ENCODE measurements at places on chromosomes 6 and 20. TPM values are rescaled to one million over a fixed set of nuclear protein-coding genes. Genes with fewer than 3 reads are reported as not detected.

The SERPINB1 gene
- total RNA-seq = 14.8 TPM

The NKX2-2 gene
- total RNA-seq = not detected

The EPPIN gene
- 0.23 TPM for total RNA-seq

The PRRT1 gene
- total RNA-seq = 1.6 TPM

The SNAP25 gene
- total RNA-seq = 0.41 TPM

The SCRT2 gene
- 0.14 TPM for total RNA-seq

DNA sequence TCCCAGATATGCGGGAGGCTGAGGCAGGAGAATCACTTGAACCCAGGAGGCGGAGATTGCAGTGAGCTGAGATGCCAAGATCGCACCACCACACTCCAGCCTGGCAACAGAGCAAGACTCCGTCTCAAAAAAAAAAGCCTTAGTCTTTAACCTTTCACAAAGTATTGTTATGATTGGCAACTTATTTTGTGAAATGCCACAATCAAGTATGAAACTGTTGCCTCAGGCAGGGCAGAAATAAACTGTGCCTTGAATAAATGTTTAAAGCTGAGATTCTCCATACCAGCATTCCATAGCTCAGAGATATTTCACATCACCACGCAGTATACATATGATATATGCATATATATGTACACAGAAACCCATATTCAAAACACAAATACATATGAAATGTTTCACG is 120.1 kb upstream of the CCDC28A start:
- DNase-seq = no peak

GRCh38 chr6:170207586-170208181 is 83.2 kb downstream of the DLL1 start:
- no peak for DNase-seq

DNA sequence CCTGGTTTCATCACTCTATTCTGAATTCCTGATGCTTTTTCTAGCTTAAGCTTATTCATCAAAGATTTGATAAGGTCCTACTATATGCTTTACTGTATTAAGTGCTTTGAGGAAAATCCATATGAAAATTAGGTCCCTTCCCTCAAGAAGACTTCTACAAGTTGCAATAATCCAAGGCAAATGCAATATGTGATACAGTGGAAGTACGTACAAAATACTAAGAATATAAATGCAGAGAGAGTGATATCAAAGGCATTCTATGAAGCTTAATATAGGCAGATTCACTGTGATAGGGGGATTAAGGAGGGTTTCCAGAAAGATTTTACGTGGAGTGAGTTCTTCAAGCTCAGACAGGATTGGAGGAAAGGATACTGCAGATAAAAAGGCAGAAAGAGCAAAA is 142.1 kb downstream of the C6orf118 start:
- no peak for DNase-seq

DNA sequence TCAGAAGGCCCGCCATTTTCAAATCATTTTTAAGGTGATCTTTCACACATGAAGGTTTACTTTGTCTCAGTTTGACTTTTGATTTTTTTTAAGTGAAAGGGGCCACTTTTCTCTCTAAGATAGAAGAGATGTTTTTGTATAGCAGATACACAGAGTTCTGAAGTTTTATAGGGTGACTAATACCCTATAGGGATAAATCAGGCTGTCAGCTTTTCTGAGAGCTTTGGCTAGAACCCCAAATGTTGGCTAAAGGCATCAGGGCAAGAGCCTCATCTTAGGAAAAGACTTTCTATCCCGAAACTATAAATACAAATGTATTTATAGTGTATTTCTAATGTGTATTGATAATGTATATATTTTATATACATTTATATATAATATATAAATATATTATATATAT is 181.4 kb downstream of the TBX18 start:
- no peak for DNase-seq

GRCh38 chr20:25274481-25274880 is 26.6 kb downstream of the PYGB start:
- no peak for DNase-seq

DNA sequence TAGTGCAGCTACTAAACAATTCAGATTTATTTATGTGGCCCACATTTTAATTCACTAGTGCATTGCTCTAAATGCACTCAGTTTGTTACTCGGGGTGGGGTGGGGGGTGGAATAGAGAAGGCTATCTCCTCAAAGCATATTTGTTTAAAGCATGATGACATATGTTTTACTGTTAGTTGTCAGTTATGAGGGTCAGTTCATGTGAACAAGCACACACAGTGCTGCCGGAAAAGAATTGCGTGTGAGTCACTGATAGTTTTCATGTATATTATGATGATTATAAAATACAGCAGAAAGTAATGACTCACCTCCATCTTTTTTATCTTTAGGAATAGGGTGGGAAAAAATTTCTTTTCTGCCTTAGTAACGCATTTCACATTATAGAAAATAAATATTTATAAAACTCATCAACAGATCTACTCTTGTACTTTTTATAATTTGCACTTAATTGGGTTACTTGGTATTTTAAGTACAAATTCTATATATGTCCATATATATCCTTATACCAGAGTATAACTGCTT is 42.2 kb upstream of the STXBP5 start:
- no peak for DNase-seq

DNA sequence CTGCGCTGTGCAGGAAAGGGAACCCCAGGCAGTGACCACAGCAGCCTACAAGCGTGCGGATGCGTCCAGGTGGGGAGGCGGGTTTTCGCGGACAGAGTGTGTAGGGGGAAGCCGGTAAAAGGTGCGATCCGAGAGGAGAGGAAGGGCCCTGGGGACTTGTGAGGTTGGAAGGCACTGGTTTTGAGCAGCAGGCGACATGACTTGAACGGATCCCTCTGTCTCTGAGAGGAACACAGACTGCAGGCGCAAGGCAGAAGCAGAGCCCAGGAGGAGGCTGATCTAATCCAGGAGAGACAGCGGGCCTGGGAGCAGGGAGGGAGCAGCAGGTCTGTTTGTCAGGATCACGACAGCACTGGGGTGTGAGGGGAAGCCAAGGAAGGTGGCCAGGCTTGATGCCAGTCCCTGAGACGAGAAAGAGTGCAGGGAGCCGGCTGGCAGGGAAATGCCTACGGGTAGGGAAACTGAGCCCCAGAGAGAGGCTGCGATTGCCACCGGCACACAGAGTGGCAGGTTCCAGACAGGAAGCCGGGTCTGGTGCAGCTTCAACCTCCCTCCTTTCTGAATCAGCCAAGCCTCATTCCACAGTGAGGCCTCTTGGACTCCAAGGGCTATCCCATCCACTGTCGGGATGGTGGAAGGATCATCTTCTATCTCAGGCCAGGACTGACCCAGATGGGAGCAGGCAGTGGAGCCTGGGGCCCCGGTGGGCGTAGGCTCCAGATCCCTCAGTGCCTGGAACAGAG is 57.1 kb downstream of the HNF4A start:
- no peak for DNase-seq

DNA sequence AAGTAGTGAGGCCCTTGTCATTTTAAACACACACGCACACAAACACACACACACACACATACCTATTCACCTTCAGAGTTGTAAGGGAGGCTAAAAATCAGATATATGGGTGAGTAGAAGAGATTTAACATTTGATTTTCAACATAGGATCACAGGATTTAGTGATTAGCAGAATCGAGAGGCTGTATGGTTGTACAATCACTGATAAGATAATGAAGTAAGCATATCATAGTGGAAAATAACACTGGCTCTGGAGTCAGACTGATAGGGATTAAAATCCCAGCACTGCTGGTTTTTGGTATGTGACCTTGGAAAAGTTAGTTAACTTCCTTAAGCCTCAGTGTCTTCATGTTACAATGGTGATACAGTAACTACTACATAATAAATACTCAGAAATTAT is 40.8 kb downstream of the RNF217 start:
- DNase-seq = no peak

- no peak for DNase-seq
These were observed 157.2 kb downstream of the ZDHHC14 start for GRCh38 chr6:157538168-157538567.

DNA sequence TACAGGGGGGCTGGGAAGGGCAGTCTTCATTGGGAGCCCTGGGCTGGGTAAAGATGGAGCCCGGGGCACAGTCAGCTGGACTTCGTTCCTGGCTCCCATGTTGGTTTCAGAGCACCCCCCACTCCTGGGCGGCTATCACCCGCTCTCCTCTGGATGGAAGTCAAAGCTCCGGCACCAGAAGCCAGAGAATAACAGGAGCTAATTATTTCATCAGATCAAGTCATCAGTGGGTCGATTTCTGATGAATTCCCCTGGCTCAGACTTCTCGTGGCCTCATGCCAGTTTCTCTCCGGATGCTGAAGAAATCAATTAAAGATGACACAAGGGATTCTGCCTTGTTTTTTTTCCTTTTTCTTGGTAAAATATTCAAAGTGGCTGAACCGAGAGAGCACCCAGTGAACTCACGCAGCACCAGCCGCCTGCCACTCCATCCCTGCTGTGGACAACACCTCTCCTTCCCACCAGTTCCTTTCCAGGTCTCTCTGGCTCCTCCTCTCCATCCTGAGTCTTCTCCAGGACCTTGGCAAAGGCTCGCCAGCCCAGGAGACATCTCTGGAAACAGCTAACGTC is 22.5 kb downstream of the SULF2 start:
- no peak for DNase-seq

DNA sequence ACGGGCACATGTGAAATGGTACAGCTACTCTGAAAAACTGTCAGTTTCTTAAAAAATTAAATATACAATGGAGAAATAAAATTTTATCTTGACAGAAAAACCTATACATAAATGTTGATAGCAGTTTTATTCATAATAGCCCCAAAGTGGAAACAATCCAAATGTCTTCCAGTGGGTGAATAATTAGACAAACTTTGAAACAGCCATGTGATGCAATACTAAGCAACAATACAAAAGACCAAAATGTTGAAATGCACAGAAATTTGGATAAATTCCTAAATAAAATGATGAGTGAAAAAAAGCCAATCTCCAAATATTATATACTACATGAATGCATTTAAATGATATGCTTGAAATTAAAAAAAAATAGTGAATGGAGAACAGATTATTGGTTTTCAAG is 523.1 kb downstream of the HTR1B start:
- no peak for DNase-seq

DNA sequence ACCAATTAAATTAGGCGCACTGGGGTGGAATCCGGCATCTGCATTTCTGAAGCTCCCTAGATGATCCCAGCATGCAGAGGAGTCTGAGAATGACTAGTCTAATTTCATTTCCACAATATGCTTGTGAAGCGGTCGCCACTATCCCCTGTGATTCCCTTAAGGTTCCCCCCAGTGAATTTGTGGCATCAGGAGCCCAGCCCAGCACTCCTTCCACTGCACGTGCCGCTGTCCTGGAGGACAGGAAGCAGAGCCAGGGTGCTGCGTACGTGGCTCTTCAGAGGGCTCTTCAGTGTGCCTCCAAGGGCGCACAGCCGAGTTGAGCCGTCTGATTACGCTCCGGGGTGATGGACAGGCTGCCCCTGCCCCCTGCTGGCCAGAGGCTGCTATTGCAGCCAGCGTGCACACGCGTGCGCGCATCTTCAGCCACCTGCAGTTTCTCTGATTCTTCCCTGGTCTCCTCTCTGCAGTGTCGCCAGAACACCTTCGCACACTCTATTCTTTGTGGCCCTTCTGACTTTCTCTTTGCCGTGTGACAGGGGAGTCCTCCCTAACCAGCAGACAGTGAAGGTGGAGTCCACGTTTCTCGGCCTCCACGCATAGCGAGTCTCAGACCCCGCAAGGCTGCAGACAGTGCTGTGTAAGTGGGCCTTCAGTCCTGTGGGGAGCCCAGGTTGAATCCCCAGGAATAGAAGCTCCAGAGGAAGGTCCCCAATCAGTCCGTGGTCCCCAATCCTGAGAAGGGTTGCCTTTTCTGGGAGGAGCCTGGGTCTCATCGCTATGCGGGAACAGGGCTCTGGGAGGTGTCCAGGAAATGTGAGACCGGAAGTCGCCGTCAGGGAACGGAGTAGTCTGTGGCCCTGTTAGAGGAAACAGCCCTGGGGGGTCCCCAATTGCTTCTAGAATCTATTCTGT is 16.5 kb upstream of the NCR2 start:
- DNase-seq = peak; percentile 85

- no peak for DNase-seq
These were observed 59.7 kb downstream of the GPX5 start for GRCh38 chr6:28585335-28585734.

- DNase-seq = no peak
These were observed 50.3 kb downstream of the ADTRP start for GRCh38 chr6:11727998-11728961.

DNA sequence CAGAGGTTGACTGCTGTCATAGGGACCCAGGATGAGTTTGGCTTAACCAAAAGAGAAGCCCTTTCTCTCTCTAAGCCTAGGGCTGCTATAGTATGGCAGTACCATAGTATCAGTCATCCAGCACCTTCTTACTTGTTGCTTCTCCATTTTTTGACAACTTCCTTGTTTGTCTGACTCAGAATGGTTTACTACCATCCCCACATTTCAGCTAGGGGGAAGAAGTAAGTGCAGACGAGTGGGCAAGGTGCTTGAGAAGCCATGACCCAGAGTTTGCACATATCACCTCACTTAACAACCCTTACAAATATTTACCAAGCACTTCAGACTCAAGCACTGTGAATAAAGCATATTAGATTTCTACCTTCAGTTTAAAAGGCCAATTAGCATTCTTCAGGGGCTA is 289.9 kb upstream of the TSHZ2 start:
- no peak for DNase-seq

- no peak for DNase-seq
These were observed 185.5 kb downstream of the COL12A1 start for GRCh38 chr6:75020376-75020775.

GRCh38 chr6:26202201-26202611 is 115.0 kb downstream of the HFE start:
- no peak for DNase-seq
